ENCODE measurements at places on chromosomes 2 and 18.
A peak's percentile ranks its signal among the peaks of the same experiment; 100 is the strongest.

GRCh38 chr2:74391209-74391579, 11.1 kb upstream of the DCTN1 start:
- DNase-seq, result peak; percentile 15

DNA sequence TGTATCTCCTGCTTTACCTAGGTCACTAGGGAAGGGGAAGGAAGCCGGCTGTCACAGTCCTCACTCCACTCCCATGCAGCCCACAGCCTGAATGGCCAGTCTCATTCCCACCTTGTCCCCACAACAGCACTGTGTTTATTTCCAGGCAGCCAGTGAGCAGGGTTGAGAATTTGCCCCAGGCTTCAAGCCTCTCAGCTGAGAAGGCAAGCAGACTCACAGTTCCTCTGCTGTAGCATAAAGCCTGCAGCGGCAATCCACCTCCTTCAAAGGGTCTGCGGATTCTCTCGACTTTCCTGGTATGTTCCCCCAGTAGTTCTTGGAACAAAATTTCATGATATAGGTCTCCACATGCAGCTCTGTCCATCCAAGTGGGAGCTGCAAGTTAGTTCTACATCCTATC, 262.9 kb upstream of the GULP1 start:
- DNase-seq, result no peak

- no peak for DNase-seq
Observed at GRCh38 chr2:95349568-95350322, 52.6 kb downstream of the KCNIP3 start.

- no peak for DNase-seq
Observed at GRCh38 chr2:167484875-167485274, 596.6 kb downstream of the XIRP2 start.

DNA sequence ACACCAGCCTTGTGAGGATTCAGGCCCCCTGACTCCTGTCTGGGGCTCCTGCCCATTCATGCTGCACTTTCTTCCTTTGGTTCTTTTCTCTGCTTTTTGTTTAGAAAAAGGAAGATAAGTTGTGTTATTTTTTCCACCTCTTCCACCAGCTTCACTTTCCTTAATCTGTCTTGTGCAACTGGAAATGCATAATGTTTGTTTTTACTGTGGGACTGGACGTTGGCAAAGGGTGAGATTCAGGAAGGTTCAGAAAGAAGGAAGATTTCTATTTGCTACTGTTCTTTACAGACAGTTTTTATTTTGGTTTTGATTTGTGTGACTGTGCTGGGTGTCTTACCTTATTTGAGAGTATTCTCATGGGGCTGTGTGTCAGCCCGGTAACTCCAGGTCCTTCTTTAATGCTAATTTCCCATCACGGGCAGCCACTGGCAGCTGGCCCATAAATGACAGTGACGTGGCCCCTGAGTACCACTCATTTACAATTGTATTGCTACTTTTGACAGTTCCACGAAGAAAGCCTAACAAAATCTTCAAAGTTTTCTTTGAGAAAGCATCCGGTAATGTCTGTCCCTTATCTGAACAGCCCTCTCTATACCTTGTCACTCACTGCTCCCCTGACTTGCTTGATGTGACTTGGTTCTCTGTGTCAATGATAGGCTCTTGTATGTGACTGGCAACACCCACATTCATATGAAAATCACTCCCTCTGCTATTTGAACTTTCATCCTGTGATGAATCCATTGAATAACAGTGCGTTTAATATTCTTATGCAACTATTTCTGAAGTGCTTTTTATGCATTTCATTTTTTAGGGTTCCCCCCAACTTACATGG, 32.7 kb downstream of the RHBDD1 start:
- DNase-seq, result no peak

- DNase-seq, result peak; percentile 44
Observed at GRCh38 chr2:111900859-111901258, 2.5 kb downstream of the MERTK start.

- no peak for DNase-seq
Observed at GRCh38 chr2:170895023-170895757, 33.9 kb upstream of the GORASP2 start.

DNA sequence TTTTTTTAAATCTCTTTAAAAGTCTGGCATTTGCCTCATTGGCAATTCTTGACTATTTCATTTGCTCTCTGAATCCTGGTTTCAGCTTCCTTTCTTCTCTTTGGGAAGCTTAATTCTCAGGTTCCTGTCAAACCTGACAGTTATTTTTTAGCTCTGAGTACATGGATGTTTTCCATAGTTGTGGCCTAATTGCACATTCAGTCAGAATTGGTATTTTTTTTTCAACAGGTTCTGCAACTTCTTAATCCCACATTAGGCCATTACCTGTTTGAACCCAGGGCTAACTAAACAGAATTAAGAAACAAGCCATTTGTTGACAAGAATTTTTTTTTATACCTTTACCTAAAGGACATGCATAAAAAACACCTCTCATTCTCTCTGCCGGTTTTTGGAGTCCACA, 338.8 kb downstream of the SETBP1 start:
- DNase-seq, result no peak

- no peak for DNase-seq
Observed at GRCh38 chr2:159156834-159157233, 129.7 kb downstream of the WDSUB1 start.

GRCh38 chr2:110660558-110660957, 17.3 kb downstream of the BUB1 start:
- no peak for DNase-seq

DNA sequence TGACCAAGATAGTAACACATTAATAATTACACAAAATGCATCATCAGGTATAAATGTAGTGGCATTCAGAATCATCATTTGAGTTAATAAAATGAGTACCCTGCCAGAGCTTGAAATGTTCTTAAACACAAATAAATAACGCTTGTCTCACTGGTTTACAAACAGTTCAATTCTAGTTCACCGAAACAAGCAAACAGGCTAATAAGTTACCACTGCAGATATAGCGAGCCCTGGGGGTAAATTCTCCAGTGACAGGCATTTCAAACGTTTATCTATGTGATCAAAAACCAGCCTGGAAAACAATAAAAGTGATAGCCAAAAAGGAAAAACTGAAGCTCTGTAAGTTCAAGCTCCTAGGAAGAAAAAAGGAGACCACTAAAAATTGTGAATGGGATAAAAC, 152.6 kb downstream of the THADA start:
- no peak for DNase-seq

DNA sequence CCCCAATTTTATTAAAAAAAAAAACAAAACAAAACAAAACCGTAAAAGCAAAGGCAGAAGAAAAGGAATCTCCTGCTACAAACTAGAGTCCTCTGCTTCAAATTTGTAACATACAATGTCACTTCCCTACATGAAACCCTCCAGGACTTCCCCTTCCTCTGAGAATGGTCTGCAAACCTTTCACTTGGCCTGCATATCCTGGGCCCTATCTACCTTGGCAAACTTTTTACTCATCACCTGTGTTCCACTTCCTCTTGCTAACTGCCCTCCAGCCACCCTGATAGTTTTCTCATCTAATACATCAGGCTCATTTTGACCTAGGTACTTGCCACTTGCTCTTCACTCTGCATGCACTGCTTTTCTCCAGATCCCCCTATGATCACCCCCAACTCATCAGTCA, 255.5 kb downstream of the ETAA1 start:
- no peak for DNase-seq

- no peak for DNase-seq
Observed at GRCh38 chr2:96159084-96159830, 14.0 kb upstream of the DUSP2 start.

DNA sequence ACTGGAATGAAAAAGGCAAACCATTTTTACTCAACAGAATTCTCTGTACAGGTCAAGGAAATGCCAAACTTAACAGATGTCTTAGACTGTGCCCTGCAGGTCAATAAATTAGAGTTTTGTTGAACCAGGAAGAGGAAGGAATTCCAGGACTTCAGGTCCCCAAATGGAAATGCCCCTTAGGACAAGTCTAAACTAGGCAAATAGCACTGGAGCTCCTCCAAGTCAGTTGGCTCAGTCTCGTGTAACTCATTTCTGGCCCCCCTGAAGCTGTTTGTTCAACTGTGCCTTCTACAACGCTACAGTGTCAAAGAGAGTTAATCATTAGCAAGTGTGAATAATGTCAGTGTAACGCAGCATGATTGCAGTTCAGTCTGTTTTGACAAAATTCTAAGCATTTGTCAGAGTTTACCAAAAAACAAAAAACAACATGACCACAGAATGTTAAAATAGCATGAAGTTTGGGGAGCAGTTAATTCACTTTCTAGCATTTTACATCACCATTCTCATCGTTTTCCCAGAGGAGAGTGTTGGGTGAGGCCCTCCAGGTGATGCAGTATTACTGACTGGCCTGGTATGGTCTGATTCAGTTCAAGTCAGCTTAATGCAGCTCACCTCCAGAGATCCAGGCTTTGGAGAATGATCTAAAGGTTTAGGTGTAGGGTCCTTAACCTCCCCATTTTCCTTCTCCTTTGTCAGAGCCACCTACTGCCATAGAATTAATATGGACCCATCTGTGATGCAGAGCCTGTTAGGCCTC, 108.1 kb downstream of the AQP4 start:
- DNase-seq, result no peak

DNA sequence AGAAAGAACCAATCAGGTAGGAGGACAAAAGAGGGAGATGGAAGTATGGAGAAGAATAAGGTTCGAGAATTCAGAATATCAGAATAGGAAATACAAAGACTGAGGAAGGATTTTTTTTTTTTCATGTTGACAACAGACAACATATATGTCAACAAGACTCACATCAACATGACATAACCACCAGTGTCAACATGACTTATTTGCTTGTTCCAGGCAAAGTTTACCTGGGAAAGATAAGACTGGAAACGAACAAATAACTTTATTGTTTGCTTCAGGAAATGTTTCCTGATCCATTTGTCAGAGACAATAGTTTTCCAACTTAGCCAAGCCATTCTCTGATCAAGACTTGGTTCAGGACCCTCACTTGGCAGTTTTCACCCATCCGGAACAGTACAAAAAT, 321.9 kb upstream of the NETO1 start:
- no peak for DNase-seq

DNA sequence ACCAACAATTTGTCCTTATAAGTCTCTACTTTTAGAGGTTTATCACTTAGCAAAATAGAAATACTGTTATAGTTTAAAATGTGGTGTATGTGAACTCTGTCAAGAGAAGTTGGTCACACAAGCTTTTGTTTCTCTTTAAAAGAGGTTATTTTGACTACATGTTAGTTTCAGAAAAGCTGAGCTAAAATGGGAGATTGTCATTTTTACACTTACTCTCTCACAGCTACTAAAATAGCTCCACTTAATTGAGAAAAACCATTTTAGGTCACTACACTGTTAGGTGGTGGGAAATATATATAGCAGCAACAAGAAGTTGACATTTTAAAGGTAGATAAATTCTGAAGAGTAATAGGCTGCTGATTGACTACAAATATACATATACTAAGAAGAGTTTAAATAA, 161.5 kb upstream of the KCNJ3 start:
- no peak for DNase-seq

GRCh38 chr2:46784278-46784677, 131.3 kb downstream of the MCFD2 start:
- no peak for DNase-seq

DNA sequence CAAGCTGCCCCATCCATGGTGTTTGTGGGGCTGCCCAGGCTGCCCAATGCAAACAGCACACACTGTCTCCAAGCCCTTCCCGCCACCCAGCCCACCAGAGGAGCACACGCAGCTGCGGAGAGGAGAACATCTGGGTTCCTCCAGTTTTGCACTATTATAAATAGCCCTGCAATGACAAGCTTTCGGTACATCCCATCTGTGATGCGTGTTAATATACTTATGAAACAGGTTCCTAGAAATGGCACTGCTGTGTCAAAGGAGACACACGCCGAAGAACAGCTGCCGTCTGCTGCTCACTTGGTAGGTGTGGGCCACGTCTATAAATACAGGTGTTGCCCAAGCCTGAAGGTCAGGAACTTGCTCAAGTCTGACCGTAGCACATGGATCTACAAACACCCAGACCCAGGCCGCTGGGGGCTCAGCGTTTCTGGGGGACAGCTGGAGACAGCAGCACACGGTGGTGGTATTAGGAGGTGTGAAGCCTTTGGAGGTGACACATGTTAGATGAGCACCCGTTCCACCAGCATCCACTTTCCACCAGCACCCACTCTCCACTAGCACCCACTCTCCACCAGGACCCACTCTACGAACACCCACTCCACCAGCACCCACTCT, 34.3 kb downstream of the PXDN start:
- no peak for DNase-seq

DNA sequence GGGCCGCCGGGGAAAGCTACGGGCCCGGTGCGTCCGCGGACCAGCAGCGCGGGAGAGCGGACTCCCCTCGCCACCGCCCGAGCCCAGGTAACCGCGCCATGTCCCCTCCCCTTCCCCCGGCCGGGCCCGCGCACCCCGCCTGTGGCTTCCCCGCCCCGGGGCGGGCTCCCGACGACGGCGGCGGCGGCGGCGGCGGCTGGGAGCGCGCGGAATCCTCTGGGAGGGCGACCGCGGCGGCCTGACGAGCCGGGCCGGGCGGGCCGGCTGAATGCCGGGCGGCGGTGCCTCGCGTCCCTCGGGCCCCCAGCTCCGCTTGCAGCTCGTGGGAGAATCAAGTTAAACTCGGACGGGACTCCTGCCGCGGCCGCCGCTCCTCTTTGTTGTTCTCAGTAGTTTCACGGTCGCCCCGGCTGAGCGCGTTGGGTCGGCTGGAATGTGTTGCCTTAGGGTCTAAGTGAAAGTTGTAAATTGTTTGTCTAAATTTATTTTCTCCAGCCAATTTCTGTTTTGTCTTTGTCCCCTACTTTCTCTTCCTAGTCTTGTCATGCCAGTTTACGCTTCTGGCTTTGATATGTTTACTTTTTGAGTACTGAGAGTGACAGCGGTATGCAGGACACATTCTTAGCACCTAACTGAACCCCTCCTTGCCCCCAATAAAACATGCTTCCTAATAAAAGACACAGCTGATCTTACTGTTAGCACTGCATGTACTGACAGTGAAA, 685 bp downstream of the SMAD4 start:
- DNase-seq, result peak; percentile 5

DNA sequence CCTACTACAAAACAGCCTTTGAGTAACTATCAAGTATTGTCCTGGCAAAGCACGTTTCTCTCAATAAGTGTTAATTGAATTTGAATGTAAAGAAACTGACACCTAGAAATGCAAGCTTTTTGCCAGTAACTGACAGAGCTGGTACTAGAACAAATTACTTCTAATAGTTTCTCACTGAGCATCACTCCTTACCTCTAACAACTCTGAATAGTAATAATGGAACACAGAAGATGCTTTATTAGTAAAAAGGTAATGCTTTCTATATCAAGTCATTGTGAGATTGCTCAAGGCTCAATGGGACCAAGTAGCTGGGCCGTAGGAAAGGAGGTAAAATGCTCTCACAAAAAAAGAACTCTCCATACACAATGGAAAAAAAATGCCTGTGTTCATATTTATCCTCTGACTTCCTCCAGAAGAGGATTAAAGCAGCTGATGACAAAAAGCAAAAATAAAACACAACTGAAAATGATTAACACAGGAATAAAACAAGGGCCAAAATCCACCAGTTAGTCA, 11.8 kb downstream of the RASGRP3 start:
- DNase-seq, result no peak

- no peak for DNase-seq
Observed at GRCh38 chr2:3181416-3182010, 196.1 kb downstream of the EIPR1 start.

GRCh38 chr2:231062776-231063175, 6.1 kb downstream of the PSMD1 start:
- no peak for DNase-seq
